NCI-H187 (cell line): ENCODE measurements at places on chromosomes 12 and 14.
A peak's percentile ranks its signal among the peaks of the same experiment; 100 is the strongest.

DNA sequence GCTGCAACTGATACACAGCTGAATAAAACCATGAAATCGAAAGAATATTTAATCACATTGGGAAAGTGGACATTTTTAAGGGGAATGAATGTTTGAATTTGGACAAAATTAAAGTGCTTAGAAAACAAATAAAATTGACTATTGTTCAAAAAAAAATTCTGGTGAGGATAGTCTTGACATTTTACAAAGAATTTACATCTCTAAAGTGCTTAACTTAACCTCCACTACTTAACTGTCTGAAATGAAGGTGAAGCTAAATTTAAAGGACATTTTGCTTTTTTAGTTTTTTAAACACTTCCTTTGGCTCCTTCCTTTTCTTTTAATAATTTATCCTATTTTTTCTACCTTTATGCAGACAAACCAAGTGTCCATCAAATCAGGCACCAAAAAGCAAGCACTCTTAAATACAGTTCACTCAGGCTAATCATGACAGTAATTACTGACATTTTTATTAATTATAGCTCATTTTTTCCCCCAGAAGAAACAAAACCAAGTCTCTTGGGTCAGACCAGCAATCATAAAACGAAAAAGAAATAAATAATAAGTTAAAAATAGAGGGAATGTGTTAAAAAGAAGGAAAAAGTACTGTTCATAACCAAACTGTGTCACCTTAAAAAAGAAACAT lies 5.7 kb upstream of the CCND2 start:
- no peak for DNase-seq

- DNase-seq: no peak
Observed at GRCh38 chr12:109995361-109995685, 845 bp downstream of the GIT2 start.

DNA sequence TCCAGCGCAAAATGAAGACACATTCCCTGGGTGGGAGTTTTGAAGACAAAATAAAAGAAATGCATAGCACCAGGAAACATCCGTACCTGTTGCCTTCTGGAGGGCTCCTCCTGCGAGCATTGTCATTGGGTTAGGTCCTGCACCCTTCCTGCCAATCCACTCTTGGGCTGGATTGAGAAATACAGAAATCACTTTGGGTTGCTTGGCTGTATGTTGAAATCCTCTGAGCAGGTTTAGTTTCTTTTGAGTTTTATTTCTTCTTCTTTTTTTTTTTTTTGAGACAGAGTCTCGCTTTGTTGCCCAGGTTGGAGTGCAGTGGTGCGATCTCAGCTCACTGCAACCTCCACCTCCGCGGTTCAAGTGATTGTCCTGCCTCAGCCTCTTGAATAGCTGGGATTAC lies 67.6 kb downstream of the ARF6 start:
- DNase-seq: no peak

GRCh38 chr14:52051871-52052270 lies 17.0 kb downstream of the NID2 start:
- DNase-seq: no peak

DNA sequence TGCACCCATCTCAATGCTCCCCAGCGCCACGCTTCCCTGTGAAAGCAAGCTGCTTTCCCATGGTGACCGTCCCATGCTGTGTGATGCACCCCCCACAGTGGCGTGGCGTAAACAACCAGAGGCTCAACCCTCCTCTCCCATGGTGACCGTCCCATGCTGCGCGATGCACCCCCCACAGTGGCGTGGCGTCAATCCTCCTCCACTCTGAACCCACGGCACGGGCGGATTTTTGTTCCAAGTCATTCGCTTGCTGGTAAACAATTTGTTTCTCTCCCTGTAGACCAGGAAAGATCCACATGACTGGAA lies 8.9 kb downstream of the STX2 start:
- DNase-seq: no peak

- no peak for DNase-seq
Observed at GRCh38 chr12:124779161-124780141, 84.2 kb downstream of the SCARB1 start.

GRCh38 chr12:124915239-124916236 lies 1.1 kb upstream of the UBC start:
- DNase-seq: no peak

DNA sequence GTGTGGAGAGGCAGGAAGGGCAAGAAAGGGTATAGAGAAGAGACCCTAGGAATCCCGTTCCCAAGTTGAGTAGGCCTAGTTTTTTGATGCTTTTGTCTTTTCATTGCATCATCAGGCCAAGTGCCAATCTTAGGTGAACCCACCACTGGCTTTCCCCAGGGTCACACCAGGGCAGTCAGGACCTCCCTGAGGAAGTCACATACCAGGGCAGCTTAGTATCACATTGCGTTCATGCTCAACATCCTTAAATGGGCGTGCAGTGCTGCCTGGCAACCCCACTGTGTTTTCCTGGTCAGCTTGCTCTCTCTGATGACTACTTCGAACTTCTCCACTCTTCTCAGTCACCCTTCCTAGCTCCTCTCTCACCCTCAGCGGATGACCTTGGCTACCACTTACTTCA lies 9.0 kb downstream of the ASIC1 start:
- DNase-seq: no peak

GRCh38 chr12:67069451-67070306 lies 199.5 kb upstream of the CAND1 start:
- DNase-seq: no peak

DNA sequence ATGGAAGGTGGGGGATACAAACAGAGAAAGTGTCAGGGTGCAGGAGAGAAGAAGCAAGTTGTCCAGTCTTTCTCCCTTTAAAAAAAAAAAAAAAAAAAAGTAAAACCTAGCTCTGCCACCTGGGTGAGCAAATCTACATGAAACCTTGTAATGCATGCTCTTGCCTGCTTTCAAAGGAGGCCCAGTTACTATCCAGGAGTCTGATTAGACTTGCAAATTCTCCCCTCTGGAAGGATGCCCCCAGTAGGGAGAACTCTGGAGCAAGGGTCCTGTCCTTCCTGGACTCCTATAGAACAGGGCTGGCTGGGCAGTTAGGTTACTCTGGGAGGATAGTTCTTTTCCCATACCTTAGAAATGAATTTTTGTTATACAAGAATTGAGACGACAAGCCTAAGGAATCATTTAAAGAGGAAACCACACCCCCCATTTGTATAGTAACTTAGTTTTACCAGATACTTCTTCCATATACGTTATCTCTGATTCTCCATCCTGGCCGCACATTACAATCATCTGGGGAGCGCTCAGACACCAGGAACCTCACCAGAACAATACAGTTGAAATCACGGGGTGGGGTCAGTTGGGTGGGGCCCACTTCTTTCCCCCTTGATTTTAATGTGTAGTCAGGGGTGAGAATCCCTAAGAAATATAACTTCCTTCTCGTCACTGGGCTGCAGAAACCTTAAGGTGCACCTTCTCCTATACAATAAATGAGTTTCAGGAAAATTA lies 30.5 kb downstream of the RAB35 start:
- no peak for DNase-seq

DNA sequence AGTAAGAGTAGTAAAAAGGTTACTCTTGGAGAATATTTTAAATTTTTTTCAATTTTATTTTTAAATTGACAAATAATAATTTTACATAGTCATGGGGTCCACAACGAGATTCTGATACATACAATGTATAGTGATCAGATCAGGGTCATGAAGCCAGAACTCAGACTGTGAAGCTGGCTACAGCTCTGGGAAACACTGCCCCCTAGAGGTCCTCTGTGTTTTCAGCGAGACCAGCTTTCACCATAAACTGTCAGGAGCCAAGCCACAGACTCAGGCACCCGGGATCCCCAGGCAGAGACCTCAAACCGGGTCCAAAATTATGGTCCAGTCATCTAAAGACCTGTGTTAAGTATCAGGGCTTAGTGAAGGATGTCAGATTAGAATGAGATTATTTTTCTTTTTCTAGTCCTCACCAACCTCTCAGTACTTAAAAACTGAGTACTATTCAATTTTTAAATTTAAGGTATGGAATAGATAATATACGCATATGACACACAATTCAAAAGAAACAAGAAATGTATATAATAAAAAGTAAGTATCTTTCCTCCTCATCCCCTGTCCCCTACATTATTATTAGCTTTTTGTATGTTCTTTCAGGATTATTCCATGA lies 397.1 kb downstream of the MDGA2 start:
- peak; percentile 5 for DNase-seq

GRCh38 chr14:87575378-87575777 lies 417.6 kb downstream of the GALC start:
- DNase-seq: no peak
